Stimulated activated CD8-positive, alpha-beta memory T cell treated with anti-CD3 and anti-CD28 coated beads, Interleukin-4, amount 100 ng/mL, for 1 hour (primary cell): ENCODE measurements at places on chromosomes 13 and 19.

DNA sequence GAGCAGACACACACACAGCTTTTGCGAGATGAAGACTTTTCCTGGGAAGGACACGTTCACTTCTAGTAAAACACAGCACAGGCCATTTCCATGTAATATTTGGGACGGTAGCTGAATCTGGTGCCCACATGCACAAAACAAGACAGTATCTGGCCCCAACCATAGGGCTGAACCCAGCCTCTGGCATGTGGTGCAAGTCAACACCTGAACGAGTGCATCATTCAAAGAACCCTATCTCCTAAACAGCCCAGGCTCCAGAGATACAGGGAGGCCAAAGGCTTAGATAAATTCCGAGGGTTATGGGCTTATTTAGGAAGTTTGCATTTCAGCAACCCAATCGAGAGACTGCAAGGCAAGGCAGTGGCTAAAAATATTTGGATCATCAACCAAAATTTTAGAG is 2.7 kb upstream of the TFDP1 start:
- no peak for DNase-seq

DNA sequence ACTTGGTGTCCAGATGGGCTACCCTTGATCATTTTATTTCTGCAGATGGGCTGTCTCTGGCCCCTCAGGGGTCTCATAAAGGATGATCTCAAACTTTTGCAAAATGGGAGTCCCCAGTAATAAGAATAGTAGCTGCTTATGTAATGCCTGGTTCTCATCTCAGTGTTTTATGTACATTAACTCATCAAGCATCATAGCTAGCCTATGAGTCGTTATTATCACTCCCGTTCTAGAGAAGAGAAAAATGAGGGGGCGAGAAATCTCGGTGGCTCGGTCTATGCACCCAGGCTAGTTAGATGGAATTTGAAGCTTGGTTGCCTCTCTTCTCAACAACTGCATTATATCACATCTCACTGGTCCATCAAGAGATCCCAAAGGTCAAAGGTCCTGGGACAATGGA is 3.4 kb downstream of the CACNG6 start:
- DNase-seq = no peak

DNA sequence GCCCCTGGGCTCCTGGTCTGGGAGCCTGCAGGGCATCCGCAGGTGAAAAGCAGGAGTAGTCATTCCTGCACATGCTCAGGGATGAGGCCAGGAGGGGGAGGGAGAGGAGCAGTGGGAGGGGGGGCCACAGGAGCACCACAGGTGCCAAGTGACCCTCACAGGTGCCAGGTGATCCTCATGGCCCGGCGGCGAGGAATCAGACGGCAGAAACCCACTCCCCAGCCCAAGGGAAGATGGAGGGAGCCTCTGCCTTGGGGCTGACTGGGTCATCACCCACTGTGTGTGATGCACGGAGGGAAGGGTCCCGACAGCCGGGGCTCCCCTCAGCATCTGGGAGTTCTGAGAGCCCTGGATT is 27.4 kb downstream of the SH3GL1 start:
- DNase-seq = no peak

DNA sequence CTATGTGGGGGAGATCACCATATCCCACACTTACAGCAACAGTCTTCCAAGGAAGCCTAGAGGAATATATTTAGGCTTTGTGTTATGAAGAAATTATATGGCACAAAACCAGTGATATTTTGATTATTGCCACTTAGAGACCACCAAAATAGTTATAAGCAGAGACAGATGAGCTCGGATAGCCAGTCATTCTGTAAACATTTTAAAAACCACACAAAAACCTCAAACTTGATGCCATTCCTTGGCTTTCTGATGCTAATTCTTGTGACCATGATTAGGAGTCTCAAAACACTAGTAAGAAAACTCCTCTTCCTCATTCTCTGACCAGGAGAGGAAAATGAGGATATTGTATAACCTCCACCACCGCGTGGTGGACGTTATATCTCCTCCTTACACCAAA is 496.4 kb downstream of the FOXO1 start:
- DNase-seq = no peak

GRCh38 chr13:27704681-27705080 is 83.0 kb downstream of the POLR1D start:
- DNase-seq = no peak

DNA sequence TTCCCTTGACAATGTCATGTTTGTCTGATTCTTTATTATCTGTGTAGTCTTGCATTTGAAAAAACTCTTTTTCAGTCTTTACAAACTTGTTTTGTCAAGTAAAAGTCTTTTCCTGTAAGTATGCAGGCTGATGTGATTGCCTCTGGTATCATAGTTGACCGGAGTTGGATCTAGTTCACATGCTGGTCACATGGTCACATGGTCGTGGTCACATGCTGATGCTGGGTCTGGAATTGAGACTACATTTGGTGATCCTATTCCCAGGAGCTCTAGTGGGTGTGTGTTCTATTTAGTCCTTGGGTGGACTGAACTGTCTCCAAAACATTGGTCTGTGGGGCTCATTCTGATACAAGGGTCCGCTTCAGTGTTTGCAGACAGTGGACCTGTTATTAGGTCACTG is 1798.8 kb upstream of the PRR20A start:
- DNase-seq = no peak
